ENCODE measurements at places on chromosomes 3 and 15.

DNA sequence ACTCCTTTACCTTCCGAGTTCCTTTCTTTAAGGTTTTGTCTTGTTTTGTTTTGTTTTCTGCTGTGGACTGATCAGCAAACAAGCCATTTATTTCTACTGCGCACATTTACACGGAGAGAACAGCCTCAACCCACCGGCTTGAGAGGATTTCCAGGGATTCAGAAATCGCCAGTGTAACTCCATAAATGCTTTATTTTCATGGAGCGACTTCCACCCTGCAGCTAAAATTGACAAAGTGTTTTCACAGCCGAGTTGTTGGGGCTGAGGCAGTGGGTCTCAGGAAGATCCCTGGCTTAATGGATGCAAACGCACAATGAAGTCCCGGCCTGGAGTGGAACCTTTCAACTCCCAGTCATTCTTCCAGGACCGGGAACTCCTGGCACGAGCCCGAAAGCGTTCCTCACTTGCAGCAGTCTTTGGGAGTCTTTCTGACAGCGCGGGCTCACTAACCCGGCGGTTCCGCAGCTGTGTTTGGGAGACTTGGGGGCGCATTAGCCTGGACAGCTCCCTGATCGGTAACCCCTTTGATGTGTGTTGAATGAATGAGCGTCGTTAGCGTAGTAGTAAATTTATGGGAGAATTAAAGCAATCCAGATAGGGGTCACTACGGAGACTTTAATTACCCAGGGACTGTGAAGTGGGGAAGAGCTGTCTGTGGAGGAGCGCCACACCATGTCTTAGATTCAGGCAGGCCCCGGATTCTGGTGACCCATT lies 785 bp upstream of the MYRIP start:
- no peak for DNase-seq

DNA sequence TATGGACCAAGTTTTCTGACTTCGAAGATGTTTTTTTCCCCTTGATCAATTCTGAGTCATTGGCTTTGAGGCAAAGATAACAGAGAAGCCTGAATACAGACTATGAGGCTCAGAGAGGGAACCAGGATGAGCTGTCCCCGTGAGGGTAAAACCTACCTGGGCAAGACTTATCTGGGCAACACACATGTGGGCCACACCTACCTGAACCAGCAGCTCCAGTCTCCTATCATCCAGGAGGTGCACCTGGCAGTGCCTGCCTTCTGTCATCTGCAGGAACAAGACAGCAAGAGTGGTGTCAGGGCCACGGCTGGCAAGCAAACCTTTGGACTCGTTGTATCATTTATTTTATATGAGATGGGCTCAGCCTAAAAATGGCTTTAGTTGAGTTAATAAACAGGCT lies 72.6 kb downstream of the FRMD4B start:
- DNase-seq = no peak

GRCh38 chr3:41684797-41685735 lies 276.8 kb downstream of the ULK4 start:
- DNase-seq = no peak

DNA sequence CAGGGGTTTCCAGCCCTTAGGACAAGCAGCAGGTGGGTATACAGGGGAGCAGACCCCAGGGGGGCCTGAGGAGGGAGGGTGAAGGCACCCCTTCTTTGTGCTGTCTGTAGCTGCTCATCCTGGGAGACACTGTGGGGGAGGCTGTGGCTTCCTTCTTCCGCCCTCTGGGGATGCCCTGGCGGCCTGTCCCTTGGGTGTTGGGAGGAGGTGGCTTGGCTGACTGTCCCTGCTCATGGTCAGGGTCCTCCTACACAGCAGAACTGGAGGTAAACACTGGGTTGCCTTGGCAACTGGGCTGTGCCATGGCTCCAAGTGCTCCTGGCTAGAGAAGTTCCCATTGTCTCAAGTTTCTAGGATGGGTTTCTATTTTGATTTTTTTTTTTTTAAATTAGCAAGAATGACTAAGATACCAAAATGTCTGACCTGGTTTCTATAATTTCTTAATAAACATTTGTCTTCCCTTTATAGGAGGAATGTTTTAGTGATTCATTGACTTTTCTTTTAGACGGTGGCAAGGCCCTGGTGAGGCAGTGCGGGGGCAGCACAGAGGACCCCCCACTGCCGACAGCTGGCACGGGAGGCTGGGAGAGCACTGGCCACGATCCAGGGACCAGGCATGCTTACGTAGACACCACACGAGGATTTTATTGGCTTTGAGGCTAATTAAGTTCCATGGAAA lies 12.4 kb downstream of the KLF13 start:
- no peak for DNase-seq

DNA sequence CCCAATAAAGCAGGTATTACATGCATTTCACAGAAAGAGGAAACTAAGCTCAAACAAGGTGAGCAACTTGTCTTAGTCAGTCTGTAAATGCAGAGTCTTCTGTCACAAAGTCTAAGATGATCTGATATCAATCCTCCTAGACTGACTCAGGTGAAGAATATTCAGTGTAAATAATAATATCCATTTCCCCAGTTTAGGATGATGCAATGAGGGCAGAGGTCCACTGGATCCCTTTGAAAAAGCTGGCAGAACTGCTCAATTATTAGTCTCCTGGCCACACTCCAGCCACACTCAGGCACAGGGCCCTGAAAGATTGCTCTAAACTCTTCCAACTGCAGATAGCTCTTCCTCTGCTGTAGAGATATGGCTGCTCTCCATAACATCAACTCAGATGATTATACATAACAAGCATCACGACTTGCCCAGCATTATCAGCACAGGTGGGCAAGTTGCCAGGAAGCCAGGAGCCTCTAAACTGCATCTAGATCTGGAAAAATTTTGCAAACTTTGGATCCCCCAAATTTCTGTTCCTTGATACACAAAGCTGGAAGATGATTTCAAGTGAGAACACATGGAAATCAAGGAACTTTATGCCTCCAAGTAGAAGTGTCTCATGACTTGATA lies 129.8 kb upstream of the CPNE4 start:
- no peak for DNase-seq

GRCh38 chr3:89270201-89270600 lies 162.8 kb downstream of the EPHA3 start:
- no peak for DNase-seq

- no peak for DNase-seq
These were observed 34.2 kb downstream of the CLEC3B start for GRCh38 chr3:45060165-45060892.

GRCh38 chr3:156918746-156919145 lies 92.6 kb downstream of the LEKR1 start:
- DNase-seq = no peak

DNA sequence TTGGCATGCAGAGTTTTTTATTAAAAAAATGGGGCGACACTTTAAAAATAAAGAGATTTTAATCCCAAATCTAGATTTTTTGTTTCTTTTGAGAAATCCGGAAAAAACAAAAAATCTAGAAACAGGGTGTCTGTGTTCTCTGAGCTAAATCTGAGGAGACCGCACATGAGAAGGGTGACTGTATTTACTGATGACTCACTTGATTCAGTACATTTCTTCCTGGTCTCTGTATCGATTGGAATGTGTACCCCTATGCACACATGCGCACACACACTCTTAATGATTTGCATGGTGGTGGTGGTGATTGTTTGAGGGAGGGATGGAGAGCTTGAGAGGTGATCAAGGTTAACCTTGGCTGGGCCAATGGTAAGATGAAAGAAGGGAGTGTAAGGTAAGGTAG lies 443.1 kb upstream of the THRB start:
- DNase-seq = no peak

DNA sequence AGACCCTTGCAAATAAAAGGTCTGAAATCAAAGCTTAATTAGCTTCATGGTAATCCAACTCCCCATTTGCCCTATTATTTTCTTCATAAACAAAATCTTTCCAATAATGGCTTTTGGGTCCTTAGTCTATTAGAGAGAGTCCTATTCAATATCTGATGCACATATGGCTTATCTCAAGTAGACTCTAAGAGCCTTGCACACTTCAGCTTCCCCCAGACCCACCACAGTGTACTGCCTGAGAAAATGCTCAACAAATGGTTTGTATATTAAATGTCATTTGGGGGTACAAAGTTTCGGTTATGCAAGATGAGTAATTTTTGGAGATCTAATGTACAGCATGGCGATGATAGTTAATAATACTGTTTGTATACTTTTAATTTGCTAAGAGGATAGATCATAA lies 28.9 kb downstream of the FSTL1 start:
- no peak for DNase-seq

All from hypothalamus (tissue), 51 donors.